ENCODE measurements at places on chromosomes 4 and X.

DNA sequence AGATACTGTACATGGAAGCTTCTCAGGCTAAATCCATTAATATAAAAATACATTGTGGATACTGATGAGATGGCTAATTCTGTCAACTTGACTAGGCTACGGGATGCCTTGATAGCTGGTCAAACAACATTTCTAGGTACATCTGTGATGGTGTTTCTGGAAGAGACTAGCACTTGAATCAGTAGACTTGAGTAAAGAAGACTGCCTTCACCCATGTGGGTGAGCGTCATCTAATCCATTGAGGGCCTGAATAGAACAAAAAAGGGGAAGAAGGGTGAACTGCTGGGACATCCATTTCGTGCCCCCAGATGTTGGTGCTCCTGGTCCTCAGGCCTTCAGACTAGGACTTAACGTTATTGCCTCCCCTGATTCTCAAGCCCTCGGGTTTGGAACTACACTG is 3.7 kb upstream of the SRP72 start:
- DNase-seq: no peak

- no peak for DNase-seq
Observed at GRCh38 chr4:116638592-116638991, 446.8 kb downstream of the TRAM1L1 start.

- no peak for DNase-seq
Observed at GRCh38 chr4:32560306-32560705, 1840.1 kb downstream of the PCDH7 start.

- DNase-seq: no peak
Observed at GRCh38 chr4:7382634-7383014, 52.1 kb downstream of the PSAPL1 start.

- DNase-seq: no peak
Observed at GRCh38 chr4:114100288-114101031, 121.0 kb upstream of the ARSJ start.

DNA sequence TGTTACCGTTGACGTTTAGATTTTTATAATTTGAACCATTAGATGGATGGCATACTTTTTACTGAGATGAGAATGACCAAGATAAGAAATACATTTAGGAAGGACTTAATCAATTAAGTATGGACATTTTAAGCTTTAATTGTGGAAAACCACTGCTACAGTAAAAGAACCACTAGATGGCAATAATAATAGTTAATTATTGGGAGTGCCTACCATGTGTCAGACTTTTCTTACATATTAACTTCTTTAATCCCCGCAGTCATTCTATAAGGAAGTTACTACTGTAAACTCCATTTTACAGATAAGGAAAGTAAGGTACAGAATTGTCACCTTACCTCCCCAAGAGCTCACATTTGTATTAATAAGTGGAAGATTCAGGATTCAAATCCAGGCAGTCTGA is 48.5 kb upstream of the MYOZ2 start:
- DNase-seq: no peak

DNA sequence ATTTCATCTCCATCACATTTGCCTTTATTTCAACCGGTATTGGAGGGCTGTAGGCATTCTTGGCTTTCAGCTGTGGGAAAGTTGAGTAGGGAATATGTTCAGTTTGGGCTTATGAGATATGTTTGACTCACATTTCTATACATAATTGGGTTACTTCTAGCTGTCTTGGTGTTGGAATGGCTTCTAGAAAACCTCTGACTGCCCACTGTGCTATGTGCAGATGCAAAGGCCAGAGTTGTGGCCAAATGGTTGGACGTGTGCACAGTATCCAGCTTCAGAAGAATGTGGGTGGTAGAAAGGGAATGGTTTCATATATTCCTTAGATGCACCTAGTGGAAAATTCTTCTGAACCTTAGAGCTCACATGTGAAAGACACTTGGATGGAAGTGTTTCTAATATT is 92.6 kb upstream of the H2AZ1 start:
- no peak for DNase-seq

DNA sequence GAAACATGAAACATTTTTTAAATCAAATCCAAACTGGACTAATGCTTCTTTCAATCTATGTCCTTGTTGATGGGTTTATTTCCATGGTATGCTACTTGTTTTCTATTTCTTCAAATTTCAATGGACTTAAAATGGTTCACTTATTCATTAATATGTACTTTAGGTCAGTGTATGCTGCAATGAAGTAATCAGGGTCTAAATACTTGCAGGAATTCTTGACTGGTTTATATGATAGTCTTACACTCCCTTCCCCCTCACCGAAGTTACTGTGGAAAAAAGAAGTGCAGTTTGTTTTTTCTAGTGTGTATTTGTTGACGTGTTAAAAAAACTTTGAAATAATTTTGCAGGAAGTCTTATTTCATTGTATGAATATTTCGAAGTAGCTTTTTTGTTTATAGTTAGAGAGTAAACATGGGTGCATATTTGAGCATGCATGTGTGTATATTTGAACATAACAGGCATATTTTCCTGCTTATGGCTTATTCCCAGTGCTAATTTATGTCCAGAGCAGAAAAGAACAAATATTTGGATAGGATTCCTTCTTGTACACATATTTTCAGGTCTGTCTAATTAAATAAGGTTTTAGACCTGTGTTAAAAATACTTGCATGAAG is 65.0 kb downstream of the LIMCH1 start:
- DNase-seq: no peak

DNA sequence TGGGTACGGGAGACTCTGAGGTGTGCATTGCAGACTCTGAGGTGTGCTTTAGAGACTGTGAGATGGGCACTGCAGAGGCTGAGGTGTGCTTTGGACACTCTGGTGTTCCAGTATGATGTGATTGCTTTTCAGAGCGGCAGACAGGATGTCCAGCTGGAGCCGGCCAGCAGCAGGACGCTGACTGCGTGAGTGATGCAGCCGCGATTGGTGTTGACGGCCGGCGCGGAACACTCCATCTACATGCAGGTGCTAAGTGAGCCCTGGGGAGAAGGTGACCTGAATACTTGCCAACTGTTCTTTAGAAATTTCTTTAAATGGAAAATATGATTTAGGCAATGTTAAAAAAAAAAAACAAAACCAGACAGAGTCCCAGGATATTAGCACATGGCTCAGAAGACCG is 103.1 kb upstream of the PPP2R3B start:
- DNase-seq: no peak
